ENCODE measurements at places on chromosomes 5 and 9.

DNA sequence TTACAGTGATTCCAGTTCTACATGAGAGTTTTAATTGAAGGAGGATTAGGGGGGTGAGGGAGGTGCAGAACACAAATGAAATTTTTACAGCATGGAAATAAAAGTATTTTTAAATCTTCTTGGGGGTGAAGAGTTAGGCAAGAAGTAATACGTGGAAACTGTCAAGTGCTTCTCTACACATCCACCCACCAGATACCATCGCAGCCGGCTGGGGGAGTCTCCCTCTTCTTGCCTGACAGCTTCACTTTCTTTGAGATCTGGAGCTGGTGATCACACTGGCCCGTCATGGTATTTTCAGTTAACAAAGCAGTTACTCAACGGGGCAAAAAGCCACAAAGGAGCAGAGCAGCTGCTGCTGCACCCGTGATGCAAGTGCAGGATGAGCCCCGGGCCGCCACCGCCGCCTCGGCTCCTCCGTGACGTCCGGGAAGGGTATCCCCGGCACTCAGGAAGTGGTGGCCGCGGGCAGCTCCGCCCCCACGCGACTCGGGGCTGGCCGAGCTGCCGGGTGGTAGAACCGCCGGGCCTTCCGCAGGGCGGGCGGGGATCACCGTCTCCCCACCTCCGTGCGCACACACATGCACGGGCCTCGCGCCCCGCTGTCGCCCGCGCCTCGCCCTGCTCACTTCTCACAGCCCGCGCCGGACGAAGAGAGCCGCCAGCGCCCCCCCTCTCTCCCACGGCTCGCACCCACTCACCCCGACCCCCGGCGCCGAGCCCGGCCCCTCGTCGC, 2.4 kb upstream of the NR4A3 start:
- DNase-seq, result peak; percentile 74

GRCh38 chr9:78091731-78092130, 60.1 kb upstream of the GNAQ start:
- no peak for DNase-seq

GRCh38 chr9:73753171-73753570, 601.5 kb downstream of the ANXA1 start:
- no peak for DNase-seq

DNA sequence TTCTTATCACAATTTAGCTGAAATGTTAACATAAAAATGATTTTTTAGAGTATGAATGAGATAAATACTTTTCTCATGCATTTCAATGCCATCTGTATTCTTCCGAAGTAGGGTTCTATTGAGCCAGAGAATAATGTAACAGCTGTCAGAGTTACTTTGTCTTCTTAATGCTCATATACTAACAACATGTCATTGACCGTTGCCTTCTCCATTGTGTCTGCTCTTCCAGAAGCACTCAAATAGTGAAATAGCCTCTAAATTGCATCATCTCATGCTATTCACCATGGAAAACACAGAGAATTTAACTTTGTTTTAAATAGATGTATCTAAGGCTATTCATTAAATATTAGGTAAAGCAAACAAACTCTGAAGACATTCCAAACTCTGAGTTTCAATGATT, 1875.9 kb upstream of the CDH9 start:
- no peak for DNase-seq

DNA sequence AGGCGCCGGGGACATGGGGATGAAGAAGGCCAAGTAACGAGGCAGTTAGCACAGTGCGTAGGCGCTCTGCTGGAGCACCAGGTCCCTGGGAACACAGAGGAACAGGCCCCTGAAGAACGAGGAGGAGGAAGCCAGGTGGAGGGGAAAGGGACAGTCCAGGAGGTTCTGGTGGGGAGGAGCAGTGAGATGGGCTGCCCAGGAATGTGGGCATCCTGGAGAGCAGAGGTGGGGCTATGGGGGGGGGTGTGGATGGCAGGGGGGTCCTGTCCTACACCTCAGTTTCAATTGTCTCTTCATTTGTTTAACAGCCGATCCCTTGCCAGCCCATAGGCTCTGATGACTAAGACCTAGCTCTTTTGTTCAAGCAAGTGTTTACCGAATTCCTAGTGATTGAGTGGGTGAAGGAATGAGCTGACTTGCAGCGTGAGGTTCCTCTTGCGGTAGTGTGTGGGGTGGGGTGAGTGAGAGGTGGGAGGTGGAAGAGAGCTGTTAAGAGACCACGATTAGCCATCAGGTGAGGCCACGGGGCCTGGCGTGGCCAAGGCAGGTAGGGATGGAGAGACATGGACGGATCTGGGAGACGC, 8.4 kb upstream of the PHYHD1 start:
- no peak for DNase-seq

- DNase-seq, result no peak
These were observed 155.4 kb downstream of the MED10 start for GRCh38 chr5:6222899-6223298.

DNA sequence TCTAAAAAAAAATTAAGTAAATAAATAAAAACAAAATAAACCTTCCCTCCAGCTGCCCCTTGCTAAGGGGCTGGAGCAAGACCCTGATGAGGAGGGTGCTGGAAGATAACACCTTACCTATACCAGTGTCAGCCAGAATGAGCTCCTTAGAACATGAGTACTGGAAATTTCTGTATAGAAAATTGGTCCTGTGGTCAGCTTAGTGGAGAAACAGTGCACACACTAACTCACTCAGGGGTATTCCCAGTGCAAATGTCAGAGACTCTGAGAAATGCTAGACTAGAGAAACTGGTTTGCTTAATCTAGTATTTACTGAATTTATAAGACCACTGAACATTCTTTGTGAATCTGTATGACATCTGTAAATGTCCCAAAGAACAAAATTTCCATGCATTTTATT, 62.1 kb upstream of the CTXN3 start:
- no peak for DNase-seq

DNA sequence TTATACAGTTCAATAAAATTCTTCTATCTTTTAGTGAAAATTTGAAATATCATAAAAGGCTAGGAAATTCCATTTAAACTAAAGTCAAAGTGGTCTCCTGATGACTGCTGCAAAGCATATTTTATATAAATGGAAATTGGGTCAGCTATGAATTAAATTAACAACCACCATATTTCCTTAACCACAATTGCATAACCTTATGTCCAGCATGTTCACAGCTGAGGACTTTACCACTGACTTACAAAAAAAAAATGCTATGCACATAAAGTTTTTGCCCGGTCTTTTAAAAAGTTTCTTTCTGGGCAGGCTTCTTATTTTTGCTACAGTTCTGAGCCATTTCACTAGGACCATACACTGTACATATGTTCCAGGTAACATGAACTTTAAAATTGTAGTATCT, 208.6 kb upstream of the RGMB start:
- no peak for DNase-seq

- DNase-seq, result no peak
These were observed 2.3 kb downstream of the NTRK2 start for GRCh38 chr9:84671586-84672521.

DNA sequence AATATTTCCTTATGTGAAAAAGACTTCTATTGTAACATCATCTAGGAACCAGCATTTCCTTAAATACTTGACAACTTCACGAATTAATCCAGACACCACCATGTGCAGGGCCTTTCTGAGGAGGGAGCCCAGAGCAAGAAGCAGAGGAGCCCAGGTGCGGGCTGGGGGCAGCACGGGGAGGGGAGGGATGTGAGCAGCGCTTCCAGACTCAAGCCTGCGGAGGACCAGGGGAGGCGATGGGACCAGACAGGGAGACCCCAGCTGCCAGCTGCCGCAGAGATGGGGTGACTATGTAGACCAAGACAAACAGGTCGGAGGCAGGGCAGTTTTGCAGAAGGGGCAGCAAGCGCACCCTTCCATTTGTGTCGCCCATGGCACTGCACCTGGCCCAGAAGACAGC, 596.1 kb downstream of the IRX1 start:
- DNase-seq, result no peak

DNA sequence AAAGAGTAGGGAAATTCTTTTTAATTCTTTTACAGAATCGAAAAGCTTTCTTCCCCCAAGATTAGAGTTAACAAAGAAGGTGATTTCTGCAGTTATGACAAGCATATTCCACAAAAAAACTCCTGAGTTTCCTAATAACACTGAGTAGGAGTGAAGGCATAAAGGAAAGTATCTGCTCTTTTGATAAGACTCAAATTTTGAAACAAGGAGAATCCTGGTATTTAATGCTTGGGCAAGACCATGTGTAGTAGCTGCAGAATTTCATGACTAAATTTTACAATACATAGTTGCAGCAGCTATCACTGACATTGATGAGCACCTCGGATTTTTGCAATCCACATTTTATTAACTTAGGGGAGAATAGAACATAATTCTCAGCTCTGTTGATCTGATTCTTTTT, 92.6 kb downstream of the MARCHF3 start:
- DNase-seq, result no peak

- DNase-seq, result no peak
These were observed 149.9 kb upstream of the ANKH start for GRCh38 chr5:15021266-15022046.

GRCh38 chr9:133606708-133607025, 2.5 kb downstream of the FAM163B start:
- no peak for DNase-seq

DNA sequence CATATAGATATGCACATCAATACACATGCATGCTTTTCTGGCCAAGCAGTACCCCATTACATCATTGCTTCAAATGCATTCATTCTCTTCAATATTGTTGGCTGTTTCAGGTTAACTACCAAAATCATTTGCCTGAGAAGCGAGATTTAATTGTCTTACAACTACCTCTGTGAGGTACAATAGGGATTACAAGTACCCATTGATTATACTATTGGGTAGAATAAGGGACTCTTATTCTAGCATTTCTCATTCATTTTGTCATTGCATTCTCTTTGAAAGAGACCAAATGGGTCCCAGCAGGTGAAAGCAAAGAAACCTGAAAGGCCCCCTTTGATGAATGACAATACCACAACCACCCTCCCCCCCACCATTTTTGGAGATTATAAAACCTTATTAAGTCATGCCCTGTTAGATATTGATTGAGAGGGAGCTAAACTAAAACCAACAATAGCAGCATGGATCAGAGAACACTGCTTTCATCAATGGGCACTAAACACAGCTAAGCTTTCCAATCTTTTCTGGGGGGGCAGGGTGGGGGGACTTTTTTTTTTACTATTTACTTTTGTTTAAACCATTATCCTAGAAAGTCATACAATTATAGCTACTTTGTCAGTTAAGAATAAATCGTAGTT, 375.0 kb upstream of the CCNH start:
- DNase-seq, result no peak

GRCh38 chr5:171367424-171368370, 20.0 kb upstream of the NPM1 start:
- DNase-seq, result no peak

DNA sequence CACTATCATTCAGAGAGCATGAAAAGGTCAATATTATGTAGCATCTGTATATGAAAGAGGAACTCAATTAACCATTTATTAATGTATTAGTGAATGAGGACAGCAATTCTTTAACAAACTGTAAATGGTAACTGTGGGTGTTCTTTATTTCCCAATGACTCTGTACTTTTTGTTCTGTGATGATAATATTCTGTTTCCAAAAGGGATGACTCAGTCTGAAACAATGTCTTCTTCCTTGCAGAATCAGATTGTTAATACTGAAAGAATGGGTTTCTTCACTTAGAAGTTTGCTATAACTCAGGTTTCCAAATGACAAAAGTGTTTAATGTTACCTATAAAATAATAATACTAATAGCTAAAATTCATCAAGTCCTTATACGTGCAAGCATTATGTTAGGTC, 1518.7 kb upstream of the WWC1 start:
- no peak for DNase-seq

GRCh38 chr5:142686210-142686734, 382 bp upstream of the FGF1 start:
- no peak for DNase-seq

DNA sequence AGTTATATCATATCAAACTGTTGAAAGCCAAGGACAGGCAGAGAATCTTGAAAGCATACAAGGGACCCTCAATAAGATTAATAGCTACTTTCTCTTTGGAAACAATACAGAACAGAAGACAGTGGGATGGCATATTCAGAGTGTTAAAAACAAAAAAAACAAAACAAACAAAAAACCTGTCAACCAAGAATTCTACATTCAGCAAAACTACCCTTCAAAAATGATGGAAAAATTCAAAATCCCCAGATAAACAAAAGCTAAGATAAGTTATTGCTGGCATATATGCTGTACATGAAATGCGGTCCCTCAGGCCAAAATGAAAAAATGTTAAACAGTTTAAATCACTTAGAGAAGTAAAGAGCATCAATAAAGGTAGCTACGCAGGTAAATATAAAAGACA, 425.1 kb downstream of the ACTL7B start:
- DNase-seq, result no peak

DNA sequence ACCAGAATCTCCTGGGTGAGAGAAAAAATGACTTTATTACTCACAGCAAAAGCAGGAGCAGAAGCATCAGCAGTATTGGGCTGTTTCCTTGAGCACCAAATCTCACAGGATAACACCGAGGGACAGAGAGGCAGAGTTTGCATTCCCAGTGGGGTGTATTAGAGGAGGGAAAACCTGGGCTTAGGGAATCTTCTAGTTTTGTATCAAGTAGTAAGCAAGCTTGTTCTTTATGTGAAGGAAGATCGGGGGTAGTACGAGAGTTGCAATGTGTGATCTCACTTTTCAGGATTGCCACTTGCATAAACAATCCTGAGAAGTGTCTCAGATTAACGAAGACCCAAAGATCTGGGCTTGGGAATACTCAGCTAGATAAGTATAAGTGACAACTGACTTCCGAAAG, 1163.0 kb downstream of the TAF11L14 start:
- no peak for DNase-seq

DNA sequence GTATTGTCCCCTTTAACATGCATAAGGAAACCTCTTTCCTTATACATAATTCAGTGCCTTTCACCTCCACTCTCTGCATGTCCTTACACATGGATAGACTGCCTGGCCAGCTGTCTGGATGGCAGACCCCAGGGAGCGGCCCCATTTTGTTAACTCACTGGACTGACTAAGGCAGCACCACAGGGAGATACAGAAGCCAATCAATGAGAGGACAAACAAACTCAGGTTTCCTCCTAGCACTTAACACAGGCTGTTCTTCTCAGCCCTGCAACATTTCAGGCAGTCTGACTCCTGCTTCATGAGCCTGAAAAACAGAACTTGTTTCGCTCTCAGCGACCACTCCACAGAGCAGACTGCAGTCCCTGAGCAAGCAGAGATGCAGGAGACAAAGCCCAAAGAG, 135.4 kb upstream of the RASEF start:
- DNase-seq, result no peak

DNA sequence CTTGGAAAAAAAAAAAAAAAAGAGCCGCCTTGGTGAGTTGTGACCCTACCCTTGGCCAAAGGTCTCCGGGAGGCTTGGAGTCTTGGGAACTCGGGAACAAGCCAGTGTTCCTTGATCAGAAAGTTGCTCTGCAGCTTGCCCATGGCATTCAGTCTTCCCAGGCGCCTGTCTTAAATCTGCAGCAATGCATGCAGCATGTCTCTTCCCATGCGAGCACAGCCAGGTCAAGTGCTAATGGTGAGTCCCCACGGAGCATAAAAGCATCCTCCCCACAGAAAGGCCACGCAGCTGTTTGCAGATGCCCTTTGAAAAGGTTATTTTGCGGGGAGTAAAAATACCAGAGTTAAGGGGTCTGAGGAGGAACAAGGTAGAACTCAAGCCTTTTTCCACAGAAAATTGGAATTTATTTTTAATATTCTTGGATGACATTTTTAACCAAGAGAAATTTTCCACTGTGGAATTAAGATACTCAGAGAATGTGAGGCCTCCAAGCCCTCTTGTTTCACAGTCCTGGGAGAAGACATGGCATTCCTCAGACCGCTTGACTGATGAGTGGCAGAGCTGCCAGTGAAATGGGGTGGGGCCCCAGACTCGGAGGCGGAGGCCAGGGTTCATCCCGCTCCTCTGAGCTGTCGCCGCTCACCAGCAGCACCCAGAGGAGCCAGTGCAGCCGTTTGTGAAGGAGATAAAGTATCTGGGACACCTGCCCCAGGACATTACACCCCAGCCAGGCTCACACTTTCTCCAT, 81.6 kb downstream of the CYFIP2 start:
- no peak for DNase-seq

All from stimulated activated CD4-positive, alpha-beta T cell treated with anti-CD3 and anti-CD28 coated beads, TNF-alpha, amount 100 ng/mL, for 4 hours (primary cell).